NCI-H146 (cell line): ENCODE measurements at places on chromosomes 4 and X.
A peak's percentile ranks its signal among the peaks of the same experiment; 100 is the strongest.

GRCh38 chrX:133776072-133776471 is 209.3 kb downstream of the GPC3 start:
- DNase-seq = no peak

DNA sequence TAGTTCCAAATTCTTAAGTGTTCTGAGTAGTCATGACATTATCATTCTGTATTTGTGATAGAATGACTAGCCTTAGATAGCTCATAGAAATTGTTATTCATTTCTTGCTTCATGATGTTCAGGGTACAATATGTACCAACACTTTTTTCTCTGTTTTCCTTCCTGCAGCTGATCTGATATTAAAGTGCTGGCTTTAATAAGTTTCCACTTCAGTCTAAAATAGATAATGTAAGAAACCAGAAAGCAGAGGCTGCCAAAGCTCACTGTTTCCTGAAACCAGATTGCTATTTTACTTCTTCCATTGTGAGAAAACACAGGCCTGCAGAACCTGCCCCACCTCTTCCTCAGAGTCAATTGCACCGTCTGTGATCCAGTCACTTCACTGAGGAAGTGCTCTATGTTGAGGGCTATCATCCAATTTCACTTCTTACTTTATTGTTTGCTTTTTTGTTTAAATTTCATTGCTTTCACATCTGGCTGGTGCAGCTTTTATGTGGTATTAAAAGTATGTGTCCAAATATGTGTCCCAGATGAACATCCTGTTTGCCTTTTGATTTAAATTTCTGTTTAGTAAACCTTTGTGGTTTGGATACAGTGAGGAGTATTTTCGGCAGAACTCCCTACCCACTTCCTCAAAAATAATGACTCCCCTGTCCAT is 652.1 kb downstream of the ANKRD50 start:
- DNase-seq = no peak

DNA sequence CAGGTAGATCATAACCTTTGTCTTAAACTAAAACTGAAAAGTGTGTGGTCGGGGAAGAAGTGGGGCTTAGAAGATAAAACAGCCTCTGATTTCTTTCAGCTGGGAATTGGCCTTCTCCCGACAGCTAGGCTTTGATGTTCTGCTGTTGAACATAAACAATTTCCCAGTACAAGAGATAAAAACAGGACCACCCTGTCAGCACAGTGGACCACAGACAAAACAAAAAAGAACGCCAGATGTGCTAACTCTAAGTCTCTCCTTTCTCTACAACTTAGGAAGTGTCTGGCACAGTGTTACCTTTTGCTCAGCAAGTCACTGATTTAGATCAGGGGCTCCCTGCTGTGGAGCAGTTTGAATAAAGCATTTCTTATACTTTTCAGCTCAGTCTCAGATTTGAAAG is 87.5 kb upstream of the UXT start:
- no peak for DNase-seq

GRCh38 chrX:109714340-109714958 is 18.6 kb downstream of the ACSL4 start:
- no peak for DNase-seq

DNA sequence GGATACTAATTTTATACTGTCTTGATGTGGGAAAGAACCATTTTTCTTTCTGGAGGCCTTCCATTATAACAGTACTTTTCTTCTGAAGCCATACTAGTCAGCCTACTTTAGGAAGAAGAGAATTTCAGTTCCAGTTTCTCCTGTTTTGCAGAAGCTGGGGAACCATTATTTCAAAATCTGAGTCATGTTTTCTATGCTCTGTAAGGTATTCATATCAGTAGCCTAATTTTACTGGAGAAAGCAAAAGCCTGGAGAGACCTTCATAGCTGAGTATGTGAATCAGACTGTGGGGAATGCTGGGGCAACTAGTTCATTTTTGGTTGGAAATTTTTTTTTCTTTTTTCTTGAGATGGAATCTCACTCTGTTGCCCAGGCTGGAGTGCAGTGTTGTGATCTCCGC is 22.4 kb downstream of the AFF1 start:
- no peak for DNase-seq

GRCh38 chr4:91729851-91730250 is 573.9 kb upstream of the GRID2 start:
- DNase-seq = no peak

GRCh38 chr4:103099691-103100392 is at the start of gene BDH2:
Gene BDH2 (minus strand): TSS chr4:103099834. CDS start chr4:103096254, 3,580 bp downstream.
- peak; percentile 58 for DNase-seq

GRCh38 chr4:164293203-164293602 is 460.7 kb upstream of the SMIM31 start:
- DNase-seq = no peak

DNA sequence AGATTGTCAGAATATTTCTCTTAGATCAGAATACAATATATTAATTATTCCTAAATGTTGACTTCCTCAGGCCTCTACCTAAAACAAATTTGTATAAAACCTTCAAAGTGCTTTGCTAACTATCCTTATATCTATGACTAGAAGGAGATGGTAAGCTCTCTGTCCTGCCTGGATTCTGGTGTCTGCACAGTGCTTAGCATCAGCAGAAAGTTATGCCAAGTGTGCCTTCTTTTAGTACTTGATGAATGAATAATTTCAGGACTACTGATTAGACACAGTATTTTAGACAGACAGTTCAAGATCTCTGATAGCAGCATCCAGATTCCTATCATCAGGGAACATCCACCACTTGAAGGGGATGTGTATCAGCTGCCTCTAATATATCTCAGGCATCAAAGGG is 242.4 kb upstream of the TLL1 start:
- DNase-seq = no peak

- DNase-seq = no peak
Measured at GRCh38 chrX:130786030-130786429, 117.0 kb downstream of the ENOX2 start.

GRCh38 chr4:15776871-15777648 is 1.1 kb upstream of the CD38 start:
- DNase-seq = no peak

- no peak for DNase-seq
Measured at GRCh38 chr4:150126864-150127203, 48.6 kb downstream of the DCLK2 start.

DNA sequence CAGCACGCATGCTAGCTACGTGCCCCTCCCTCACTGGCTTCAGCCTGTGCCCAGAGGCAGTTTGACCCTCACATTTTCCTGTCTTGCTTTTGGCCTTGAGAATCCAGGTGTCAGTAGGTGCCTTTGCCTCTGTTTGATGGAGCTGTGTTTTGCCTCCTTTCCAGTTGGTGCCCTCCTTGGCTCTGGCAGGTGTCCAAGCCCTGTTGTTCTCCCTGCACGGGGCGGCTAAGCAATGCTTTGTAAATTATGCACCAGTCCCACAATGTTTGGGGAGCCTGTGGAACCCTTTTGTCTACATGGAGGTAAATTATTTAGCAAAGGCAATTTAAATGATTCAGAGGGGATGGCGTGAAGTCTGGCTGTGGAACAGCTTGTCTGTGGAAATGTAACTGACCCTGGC is 202.9 kb upstream of the BOD1L1 start:
- peak; percentile 17 for DNase-seq

DNA sequence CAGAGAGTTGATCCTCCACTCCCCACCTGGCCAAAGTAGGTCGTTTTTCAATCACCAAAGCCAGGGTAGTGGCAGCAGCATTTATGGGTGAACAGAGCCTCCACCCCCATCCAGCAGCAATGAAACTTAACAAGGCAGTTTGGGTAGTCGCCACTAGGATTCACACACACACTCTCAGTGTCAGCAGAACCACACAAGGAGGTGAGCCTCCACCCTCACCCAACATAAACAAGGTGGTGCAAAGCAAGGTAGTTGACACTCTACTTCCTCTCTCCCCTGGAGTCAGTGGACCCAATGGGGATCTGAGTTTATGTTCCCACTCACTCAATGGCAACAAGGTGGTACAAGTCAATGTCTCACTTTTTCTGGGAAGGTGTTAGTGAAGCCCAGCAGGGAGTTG is 50.4 kb upstream of the CCDC149 start:
- DNase-seq = no peak

GRCh38 chr4:76637712-76638361 is 202.8 kb downstream of the SHROOM3 start:
- DNase-seq = no peak

GRCh38 chr4:39051492-39051891 is 10.5 kb upstream of the KLHL5 start:
- no peak for DNase-seq

DNA sequence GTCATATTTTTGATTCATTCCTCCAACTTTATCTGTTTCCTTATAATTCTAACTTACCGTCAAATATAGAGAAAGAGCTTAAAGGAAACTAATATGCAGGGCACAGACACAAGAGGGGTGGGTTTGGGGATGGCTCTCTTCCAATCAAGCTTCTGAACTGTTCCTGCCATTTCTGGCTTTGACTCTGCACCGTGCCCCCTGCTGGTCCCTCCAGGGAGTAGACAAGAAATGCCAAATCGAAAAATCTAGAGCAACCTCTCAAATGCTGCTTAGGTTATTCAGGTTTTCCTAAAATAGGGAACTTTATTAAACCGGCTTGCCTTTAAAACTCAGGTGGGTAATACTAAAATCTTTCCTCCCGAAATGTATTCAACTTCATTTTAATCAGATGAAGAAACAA is 39.8 kb upstream of the VCX3A start:
- DNase-seq = no peak

DNA sequence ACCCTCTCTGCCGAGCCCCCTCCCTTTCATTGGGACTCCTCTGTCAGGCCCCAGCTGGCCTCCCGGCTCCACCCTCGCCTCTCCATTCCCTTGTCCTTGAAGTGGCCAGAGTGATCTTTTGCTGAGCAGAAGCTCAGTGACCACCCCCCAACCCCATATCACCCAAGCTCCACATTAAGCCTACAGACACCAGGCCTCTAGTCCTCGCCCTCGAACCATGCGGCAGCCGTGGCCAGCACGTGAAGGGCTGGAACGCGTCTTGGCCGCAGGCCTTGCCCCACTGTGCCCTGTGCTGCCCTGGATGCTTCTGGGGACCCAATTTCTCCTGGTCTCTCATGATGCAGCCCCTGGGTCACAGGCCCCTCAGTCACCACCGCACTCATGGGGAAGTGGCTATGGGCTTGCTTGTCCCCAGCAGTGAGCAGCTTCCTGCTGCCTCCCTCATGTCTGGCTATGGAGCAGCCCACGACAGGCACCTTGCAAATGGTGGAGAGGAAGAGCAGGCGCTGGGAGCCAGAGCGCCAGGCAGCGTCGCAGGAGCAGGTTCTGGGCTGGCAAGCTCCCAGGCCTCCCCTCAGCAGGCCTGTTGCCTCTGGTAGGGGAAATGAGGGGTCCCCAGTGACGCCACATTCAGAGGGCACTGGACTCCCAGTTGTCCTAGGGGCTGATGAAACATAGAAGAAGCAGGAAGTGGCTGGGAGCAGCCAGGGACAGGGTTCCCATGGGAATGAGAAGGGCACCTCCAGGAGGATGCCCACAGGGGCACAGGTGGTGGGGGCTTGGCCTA is 757 bp upstream of the SRPK3 start:
- DNase-seq = no peak

DNA sequence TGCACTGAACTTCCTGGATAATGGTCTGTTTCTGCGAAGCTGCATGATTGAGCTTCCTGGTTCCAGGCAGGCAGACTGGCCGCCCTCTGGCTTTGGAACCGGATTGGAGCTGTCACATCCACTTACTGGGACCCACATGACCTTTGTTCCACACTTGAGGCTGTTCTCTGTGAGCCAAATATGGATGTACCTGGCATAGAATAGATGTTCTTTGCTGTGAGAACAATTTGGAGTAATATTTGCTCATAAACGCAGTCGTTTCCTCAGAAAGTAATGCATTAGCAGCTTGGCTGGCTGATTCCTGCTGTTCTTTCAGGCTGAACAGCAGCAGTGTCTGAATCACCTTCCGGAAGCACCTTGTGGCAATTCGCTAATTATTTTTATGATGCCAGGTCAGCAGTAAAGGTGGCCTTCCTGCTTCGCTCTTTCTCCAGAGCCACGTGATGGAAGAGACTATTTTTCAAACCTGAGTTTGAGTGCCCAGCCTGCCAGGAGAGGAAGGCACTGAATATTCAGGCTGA is 78.1 kb upstream of the BOD1L1 start:
- DNase-seq = peak; percentile 68

- no peak for DNase-seq
Measured at GRCh38 chr4:97074531-97074930, 1068.7 kb downstream of the STPG2 start.

- no peak for DNase-seq
Measured at GRCh38 chrX:154309041-154309775, 13.6 kb downstream of the TKTL1 start.
